ENCODE measurements at places on chromosomes 4 and X. TPM values are rescaled to one million over a fixed set of nuclear protein-coding genes. Genes with fewer than 3 reads are reported as not detected.

GAGE2A gene
- total RNA-seq, result not detected

GRCh38 chr4:4387531-4388310 lies 819 bp downstream of the NSG1 start:
- H3K36me3 ChIP-seq, result no peaks in the 10 kb centered on the region
- DNase-seq, result peak; percentile 56
- H3K4me1 ChIP-seq, result no peaks in the 10 kb centered on the region
- no peak overlapping the region for H3K27ac ChIP-seq
- H3K27me3 ChIP-seq, result peaks cover 26% of the 10 kb centered on the region

- no peak overlapping the region for H3K27ac ChIP-seq
- no peaks in the 10 kb centered on the region for H3K36me3 ChIP-seq
Measured at GRCh38 chr4:25856756-25857155, 6.0 kb downstream of the SEL1L3 start.

- H3K36me3 ChIP-seq, result no peaks in the 10 kb centered on the region
- no peaks in the 10 kb centered on the region for H3K27me3 ChIP-seq
- H3K4me1 ChIP-seq, result no peaks in the 10 kb centered on the region
- no peak for DNase-seq
Measured at GRCh38 chr4:20496068-20496467, 204.2 kb upstream of the PACRGL start.

DNA sequence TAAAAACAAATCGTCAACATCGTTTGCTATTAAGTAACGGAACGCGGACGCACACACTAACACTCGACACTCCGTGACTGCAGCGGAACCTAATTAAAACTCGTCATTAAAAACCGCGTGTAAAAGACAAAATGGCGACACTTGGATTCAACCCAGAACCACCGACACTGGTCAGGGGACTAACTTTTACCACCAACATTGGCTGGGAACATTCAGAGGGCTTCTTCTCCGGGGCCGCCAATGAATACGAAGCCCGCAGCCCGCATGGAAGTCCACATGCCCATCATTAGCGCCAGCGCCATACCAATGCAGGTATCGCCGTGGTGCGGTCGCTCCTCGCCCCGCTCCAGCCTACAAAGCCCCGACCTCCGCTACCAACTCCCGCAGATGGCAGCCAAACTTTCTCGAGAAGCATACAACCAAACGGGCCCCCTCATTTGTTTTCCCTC lies 498 bp downstream of the RBMX start:
- peaks cover 30% of the 10 kb centered on the region for H3K36me3 ChIP-seq
- no peaks in the 10 kb centered on the region for H3K4me1 ChIP-seq
- no peaks in the 10 kb centered on the region for H3K27me3 ChIP-seq
- H3K4me3 ChIP-seq, result peak overlapping the region; percentile 66
- H3K27ac ChIP-seq, result peak overlapping the region; percentile 93
- no peak for DNase-seq

All from sigmoid colon (tissue), 7 donors.